ENCODE measurements at places on chromosomes 6 and 20. TPM values are rescaled to one million over a fixed set of nuclear protein-coding genes. Genes with fewer than 3 reads are reported as not detected.

E2F3 gene
- 1.8 TPM for total RNA-seq

PPP1R14C gene
- not detected for total RNA-seq

NSFL1C gene
- 29.3 TPM for total RNA-seq

GDAP1L1 gene
- total RNA-seq, result not detected

NFATC2 gene
- 36.4 TPM for total RNA-seq

CD24 gene
- 7.4 TPM for total RNA-seq

DNA sequence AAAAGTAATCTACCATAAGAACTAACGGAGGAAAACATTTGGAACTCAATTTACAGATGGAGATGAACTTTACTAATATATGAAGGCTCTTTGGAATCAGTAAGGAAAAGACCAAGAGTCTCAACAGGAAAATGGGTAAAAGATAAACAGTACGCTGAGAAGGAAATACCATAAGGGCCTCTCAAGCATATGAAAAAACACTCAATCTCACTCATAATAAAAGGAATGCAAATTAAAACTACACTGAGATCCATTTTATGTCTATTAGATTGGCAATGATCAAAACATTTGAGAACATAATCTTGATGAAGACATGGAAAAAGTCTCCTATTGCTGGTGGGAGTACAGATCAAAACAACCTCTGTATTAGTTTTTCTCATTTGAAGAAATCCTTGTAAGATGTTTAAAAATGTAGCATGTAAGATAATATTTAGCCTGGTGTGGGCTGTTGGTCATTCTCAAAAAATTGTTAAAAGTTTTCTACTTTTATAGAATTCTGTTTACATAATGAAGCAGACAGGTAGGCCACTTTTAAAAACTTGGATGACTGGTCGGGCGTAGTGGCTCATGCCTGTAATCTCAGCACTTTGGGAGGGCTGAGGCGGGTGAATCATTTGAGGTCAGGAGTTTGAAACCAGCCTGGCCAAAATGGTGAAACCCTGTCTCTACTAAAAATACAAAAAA lies 14.5 kb downstream of the REV3L start:
- H3K4me1 ChIP-seq, result no peaks in the 10 kb centered on the region
- H3K27ac ChIP-seq, result peak overlapping the region; percentile 21
- H3K27me3 ChIP-seq, result no peaks in the 10 kb centered on the region
- no peak overlapping the region for H3K4me3 ChIP-seq

DNA sequence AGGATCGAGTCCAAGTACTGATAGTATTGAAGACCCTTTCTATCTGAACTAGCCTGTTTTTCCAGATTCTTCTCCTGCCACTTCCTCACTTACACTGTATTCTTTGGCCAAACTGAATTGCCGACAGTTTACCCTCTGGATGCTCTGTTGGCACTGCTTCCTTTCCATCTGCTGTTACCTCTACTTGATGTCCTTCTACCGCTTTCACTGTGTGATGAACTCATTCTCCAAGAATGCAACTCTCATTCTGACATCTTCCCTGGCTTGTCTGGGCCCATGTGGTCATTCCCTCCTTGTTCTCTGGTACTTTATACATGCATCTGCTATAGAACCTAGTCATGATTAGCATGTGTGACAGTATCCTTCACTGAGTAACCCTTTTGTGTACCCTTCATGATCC lies 16.3 kb downstream of the RPRD1B start:
- H3K27me3 ChIP-seq, result no peaks in the 10 kb centered on the region
- H3K27ac ChIP-seq, result no peak overlapping the region

DNA sequence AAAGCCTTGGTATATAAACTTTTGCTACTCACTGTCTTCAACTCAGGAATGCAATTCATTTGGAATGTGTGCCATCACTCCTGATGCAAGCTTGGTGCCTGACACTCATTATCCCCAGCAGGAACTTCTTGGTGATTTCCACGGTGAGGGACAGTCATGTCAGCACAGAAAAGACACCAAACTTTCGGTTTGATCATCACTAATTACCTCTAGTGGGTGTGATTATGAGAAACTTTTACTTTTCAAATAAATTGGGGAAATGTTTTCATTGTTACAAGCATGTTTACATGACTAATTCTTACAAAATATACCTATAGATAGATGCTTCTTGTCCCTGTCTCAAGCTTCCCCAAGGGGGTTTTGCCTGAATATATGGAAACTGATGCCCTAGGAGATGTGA lies 40.9 kb downstream of the RPP40 start:
- no peak for DNase-seq
- no peak overlapping the region for H3K4me3 ChIP-seq
- H3K4me1 ChIP-seq, result no peaks in the 10 kb centered on the region

Data from uterus (tissue), 4 donors.